ENCODE measurements at places on chromosomes 6 and 20.

DNA sequence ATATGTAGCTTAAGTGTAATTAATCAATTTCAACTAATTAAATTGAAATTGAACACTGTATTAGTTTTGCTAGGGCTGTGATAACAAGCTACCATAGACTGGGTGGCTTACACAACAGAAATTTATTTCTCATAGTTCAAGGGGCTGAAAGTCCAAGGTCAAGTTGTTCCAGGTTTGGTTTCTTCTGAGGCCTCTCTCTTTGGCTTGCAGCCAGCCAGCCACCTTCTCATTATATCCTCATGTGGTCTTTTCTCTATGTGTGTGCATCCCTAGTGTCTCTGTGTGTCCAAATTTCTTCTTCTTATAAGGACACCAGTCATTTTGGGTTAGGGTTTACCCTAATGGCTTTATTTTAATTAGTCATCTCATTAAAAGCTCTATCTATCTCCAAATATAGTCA lies 611.7 kb downstream of the UTRN start:
- DNase-seq, result no peak

DNA sequence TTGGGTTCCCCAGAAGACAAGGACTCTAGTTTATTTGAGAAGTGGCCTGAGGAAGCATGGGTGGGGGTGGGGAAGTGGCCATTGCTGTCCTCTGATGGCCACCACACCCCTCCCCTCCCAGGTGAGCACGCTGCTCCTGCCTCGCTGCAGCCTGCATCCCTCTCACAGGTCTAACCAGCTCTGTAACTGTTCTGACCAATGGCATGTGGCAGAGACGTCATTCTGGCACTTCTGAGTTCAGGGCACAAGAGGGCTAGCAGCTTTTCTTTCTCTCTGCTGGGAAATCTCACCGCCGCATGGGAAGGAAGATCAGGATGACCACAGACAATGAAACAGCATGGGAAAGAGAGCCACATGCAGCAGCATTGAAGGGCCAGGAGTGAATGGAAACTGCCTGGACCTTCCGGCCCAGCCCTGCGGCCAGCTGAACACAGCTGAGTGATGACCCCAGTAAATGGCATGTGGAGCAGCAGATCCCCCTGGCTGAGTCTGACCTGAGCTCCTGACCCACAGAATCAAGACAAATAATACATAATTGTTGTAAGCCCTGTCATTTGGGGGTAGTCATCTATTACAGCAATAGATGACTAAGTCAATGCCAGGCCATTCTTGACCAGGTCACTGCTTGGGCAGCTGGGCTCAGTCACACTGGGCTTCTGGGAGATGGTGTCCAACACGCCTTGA lies 179.8 kb downstream of the LINC00237 start:
- no peak for DNase-seq

DNA sequence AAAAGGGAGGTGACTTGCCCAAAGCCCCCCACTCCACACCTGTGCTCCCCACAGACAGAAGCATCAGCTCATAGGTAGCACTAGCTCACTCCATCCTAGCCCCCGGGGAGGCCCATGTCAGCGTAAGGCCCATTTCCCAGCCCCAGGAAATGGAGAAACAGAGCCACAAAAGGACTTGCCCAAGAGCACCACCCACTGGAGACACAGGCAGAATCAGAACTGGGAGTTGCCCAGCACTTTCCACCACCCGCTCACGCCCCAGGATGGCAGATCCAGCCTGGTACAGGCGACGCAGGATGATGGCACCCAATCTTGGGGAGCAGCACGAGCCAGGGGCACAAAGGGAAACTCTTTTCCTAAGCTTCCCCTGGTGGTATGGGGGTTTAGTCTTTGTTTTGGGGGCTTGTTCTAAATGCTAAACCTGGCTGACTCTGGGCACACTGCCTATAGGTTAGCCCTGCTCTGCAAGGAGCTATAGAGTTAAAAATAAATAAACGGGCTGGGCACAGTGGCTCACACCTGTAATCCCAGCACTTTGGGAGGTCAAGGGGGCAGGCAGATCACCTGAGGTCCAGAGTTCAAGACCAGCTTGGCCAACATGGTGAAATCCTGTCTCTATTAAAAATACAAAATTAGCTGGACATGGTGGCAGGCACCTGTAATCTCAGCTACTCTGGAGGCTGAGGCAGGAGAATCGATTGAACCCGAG lies 11.8 kb downstream of the C20orf203 start:
- DNase-seq, result no peak

GRCh38 chr20:39985271-39985827 lies 703.7 kb downstream of the MAFB start:
- DNase-seq, result no peak

DNA sequence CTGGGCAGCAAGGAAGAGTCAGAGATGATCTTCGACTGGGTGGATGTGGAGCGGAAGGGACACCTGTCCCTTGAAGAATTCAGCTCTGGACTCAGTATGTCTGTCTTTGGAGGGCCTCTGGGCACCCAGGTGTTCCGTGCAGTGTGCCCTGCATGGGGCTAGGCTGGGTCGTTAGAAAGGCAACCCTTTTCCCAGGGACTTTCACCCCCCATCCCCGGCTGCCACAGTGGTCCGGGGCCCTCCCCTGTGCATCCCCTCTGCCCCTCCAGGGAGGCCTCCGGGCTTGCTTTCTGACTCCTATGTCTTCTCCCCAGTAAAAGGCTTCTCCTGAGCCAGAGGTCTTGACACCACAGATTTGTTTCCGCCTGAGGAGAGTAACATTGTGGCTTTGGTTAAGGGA lies 16.2 kb downstream of the RAB44 start:
- DNase-seq, result no peak

DNA sequence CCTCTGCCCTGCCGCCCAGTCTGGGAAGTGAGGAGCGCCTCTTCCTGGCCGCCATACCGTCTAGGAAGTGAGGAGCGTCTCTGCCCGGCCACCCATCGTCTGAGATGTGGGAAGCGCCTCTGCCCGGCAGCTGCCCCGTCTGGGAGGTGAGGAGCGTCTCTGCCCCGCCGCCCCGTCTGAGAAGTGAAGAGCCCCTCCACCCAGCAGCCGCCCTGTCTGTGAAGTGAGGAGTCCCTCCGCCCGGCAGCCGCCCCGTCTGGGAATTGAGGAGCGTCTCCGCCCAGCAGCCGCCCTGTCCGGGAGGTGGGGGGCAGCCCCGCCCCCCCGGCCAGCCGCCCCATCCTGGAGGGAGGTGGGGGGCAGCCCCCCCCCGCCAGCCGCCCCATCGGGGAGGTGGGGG lies 27.8 kb downstream of the SNHG17 start:
- DNase-seq, result no peak

- no peak for DNase-seq
These were observed 311.7 kb downstream of the CBLN4 start for GRCh38 chr20:55693641-55694040.

- no peak for DNase-seq
These were observed 159.5 kb upstream of the MAFB start for GRCh38 chr20:40848526-40848925.

- DNase-seq, result no peak
These were observed 10.3 kb downstream of the PDE10A start for GRCh38 chr6:165652766-165653165.

DNA sequence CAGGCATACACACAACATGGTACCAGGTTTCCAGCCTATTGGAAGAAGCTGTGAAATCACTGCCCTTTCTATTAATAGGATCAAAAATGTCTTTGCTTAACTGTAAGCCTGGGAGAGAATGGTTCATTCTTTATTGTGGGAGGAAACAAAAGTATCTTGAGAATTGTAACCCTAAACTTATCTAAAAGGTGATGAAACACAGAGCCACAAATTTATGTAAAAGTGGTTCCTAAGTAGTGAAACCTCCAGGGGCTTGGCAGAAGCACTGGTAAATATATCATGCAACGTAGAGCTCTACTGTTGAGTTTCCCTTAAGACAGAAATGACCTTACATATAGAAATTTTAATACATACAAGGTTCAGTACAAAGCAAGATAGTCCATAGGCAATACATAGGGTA lies 17.2 kb upstream of the NOX3 start:
- no peak for DNase-seq

Data from DMS 273 treated with DMSO at 0.1 percent for 48 hours (cell line).